ENCODE measurements at places on chromosomes 11 and 22.

DNA sequence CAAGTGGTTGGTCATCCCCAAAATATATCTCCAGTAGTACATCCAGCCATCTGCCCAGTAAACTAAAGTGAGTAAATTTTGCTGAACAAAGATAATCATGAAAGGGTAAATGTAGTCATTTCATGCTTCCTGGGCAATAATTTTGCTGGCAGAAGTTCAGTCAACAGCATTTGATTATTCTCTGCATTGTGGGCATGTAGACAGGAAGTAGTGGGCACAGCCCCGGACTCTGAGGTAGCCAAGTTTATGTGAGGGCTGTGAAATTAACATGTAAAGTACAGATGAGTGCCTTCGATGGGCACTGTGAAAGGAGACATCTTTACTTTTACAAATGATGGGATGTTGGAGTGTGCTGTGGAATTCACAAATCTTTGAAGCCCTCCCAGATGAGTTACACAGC is 312.2 kb upstream of the MTNR1B start:
- no peak for DNase-seq

- DNase-seq: no peak
These were observed 23.6 kb downstream of the PDGFB start for GRCh38 chr22:39220890-39221850.

DNA sequence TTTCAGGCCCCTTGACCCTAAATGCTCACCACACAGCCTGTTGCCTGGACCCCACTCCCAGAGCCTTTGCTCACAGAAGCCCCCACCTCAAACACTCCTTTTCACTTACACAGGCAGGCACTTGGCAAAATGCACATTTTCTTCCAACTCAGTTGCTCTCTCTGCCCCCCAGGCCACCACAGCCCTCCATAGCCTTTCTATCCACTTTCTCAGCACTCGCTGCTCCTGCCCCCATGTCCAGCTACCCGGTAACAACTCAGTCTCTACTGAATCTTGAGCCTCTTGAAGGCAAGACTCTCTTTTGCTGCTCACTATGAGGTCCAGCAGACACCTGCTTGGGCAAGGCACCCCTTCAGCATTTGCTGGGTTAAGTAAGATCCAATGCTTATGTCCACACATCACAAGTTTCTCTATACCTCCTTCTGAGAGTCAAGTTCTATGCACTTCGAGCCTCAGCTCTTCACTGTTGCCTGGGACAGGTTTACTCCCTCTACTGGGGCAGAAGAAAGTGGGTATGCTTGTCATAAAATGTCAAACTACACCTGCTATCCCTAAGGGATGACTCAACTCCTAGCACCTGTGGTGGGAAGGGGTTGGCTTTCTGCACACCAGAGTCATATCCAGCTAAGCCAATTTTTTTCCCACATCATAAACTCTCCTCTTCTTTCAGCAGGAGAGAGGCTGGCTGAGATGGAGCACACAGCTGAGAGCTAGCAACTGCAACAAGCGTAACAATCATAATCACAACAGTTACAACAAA is 36.9 kb downstream of the MORC2 start:
- no peak for DNase-seq

DNA sequence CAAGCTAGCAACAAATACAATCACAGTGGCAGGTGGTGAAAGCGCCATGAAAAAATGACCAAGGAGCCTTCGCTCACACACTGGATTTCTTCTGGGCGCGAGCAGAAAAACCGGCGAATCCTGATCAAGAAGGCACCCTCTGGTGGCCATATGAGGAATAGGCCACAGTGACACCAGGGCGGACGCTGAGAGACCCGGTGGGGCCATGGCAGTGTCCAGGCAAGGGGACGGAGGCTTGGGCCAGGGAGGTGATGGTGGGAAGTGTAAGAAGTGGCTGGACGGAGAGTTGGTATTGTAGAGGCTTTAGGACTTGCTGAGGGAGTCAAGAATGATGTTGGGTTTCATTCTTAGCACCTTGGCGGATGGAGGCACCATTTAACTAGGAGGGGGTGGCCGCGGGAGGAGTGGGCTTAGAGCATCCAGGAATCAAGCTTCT is 16.9 kb upstream of the RAC2 start:
- DNase-seq: no peak

- no peak for DNase-seq
These were observed 13.7 kb downstream of the ARAP1 start for GRCh38 chr11:72738199-72739141.

DNA sequence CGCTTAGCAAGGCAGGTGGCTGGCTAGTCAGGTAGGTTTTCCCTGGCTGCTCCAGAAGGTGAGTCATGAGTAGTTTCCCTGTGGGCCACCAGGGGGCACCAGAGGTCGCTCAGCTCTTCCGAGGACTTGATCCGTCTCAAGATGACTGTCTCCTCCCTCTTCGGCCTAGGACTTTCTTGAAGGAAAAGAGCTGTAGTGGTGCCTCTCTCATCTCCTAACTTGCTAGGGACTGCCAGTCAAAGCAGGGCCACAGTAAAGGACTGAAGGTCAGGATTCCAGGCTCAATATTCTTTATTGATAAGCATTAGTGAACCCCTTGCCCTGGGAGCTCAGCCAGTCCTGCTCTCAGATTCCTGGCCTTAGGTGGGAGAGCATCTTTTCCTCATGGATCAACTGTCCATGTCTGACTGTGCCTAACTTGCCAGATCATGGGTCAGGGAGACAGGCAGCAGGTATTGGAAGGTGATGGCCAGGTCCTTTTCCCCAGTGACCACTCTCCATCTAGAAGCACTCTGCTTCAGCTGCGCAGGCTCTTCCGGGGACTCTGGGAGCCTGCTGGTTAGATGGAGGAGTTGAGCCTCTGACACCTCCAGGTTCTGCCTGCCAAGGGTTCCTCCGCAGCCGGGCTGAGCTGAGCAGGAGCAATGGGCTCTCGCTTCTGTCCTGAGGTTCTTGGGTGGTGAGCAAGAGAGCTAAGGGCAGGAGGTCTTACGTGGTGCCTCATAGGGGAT is 1.9 kb downstream of the POLD4 start:
- DNase-seq: no peak

GRCh38 chr11:130122141-130122575 is 37.4 kb upstream of the ST14 start:
- no peak for DNase-seq

GRCh38 chr11:3126207-3126865 is 38.8 kb downstream of the OSBPL5 start:
- no peak for DNase-seq

DNA sequence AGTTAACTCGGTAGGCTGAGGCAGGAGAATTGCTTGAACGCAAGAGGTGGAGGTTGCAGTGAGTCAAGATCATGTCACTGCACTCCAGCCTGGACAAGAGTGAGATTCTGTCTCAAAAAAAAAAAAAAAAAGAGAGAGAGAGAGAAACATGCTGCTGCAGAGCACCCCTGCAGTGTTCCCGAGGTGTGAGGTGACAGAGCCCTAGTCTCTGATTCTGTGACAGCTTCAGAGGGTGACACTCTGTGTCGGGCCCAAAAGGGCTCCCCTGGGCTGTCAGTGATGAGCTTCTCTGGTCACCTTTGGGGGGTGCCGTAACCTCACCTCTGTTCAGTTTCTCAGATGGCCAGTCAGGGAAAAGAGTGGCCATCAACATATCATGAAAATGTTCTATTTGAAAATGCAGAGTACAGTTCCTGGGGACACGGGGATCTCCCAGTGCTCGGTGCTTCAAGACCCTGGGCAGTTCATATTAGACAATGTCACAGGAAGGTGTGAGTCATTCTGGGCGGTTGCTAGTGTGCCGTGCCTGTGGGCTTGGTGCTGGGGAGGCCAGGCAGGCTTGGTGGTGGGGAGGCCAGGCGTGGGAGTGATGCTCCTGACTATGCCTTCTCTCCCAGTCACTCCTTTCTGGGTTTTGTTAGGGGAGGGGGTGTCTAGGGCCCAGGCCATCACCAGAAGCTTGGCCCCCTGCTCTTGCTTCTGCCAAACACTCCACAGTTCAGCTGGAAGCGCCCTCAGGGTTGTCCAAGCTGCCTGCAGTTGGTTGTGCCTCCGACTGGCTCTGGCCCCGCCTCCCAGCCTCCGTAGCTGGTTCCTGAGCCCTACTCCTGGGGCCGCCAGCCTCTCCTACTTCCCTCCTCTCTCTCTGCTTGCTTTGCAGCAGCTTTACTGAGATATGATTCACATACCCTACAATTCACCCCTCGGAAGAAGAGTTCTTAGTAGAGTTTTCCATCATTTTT is 52.5 kb upstream of the CLDN5 start:
- DNase-seq: peak; percentile 75

GRCh38 chr11:60318726-60319125 is 8.3 kb upstream of the MS4A6E start:
- DNase-seq: no peak

GRCh38 chr11:1866226-1866625 is 13.3 kb downstream of the LSP1 start:
- no peak for DNase-seq

DNA sequence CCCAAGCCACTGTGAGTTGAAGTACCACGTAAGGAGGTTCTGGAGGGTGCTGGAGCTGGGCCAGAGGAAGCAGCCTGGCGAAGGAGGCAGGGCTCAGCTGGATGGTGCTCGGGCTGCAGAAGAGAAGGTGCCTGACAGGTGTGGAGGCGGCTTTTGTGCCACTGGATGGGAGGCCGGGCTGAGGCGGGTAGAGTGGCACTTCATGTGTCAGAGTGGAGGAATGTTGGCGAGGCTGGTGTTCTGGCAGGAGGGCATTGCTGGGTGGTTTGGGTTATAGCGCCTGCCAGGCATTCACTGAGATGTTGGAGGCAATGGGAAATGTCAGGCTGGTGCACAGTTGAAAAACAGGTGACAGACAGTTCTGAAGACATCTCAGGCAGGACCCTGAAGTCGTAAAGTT is 24.2 kb downstream of the UBE2L3 start:
- DNase-seq: no peak

- no peak for DNase-seq
These were observed 11.5 kb downstream of the KCNC1 start for GRCh38 chr11:17746096-17746495.

- no peak for DNase-seq
These were observed 37.6 kb downstream of the LIF start for GRCh38 chr22:30208631-30209603.

GRCh38 chr22:17366830-17367229 is 2.4 kb upstream of the CECR2 start:
- no peak for DNase-seq

DNA sequence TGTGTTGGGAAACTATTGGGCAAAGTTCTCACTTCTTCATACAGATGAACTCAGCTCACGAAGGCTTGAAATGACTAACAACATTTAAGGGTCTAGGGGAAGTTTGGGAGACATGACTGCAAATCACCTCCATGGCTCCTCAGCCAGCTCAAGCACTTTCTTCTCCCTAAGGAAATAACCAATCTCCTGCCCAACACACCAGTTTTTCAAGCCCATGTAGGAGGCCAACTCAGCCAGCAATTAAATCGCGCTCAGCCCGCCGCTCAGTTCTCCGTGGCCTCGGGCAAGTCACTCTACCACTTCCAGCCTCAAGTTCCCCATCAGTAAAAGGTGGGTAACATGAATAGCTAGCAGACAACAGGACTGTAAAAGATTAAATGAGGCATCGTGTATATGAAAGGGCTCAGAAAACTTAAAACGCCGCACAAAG is 796 bp downstream of the POLDIP3 start:
- DNase-seq: peak; percentile 37

- DNase-seq: no peak
These were observed at the start of gene SGSM1 for GRCh38 chr22:24805790-24806662. TSS of gene SGSM1 (plus strand) at chr22:24806211. CDS start at chr22:24806326, 115 bp downstream.

DNA sequence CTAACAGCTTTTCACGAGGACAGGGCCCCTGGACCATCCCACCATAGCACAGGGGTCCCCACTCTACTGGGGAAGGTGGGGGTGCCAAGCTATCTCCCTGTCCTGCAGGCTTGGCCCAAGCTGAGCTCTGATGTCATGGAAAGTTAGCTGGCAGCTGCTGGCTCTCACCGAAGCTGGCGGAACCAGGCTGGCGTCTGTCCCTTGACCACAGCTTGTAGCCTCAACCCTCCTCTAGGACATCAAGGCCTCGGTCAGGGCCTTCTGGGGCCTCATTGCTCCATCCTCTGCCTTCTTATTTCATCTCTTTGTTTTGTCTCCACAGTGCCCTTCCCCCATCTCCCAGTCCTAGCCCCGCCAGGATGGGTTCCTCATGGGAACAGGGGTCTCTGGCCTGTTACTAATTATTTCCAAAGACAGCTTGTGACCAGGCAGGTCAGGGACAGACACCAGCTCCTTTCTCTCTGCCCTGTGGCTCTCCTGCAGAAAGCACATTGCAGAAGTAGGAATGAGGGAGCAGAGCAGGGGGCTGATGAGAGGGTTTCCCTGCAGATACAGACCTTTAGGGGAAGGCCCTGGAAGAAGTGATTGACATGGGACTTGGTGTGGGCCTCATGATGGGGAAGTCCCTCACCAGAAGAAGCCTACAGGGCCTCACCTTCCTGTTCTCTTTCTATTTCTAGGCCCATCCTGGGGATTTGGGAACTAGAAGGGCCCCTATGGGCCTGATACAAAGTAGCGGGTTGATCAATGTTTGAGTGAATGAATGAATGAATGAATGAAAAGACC is 97.5 kb upstream of the ALX4 start:
- DNase-seq: no peak

- no peak for DNase-seq
These were observed 4.1 kb upstream of the CD82 start for GRCh38 chr11:44561275-44561805.

DNA sequence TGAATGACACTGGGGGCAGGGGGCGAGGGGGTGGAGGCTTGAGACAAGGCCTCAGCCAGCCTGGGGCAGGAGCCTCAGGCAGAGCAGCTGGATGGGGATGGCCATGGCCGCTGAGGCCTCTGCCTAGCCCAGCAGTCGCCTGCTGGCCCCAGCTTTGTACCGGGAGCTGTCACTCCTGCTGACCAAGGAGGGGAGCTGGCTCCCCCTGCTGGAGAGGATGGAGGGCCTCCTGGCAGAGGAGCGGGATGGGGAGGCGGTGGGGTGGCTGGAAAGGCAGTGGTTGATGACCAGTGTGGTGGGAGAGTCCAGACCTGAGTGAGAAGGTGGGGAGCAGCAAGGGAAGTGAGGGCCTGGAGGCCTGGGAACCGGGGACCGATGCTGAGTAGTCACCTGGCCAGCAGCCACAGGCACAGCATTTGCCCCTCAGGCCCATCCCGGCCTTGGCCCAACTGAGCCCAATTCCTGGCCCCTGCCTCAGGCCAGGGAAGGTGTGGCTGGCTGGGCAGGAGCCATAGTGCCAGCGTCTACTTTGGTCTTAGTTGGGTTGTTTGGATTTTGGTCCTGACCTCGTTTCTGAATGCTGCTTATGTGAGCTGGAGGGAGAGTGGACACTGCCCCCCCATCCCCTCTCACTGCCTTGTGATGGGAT is 6.0 kb upstream of the SUSD2 start:
- no peak for DNase-seq

- DNase-seq: no peak
These were observed 27.9 kb upstream of the SMPD1 start for GRCh38 chr11:6362185-6362872.

DNA sequence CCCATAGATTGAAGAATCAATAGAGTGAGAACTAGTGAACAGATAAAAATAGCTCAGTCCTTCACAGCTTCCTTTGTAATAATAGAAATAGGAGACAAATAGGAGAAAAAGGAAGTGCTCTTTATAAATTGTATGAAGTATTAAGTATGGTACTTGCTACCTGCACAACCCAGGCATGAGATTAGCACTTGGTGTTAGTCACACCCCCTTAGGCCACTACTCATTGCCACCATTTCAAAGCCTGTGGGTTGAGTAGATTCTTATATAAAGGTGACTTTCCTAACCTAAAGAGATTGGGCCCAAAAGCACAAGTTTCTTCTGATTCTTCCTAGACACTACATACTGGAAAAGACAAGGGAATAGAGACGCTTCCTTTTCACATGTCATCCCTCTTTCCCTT is 37.7 kb upstream of the ADORA2A start:
- no peak for DNase-seq

- no peak for DNase-seq
These were observed 667 bp downstream of the CD81 start for GRCh38 chr11:2377511-2378443.

- DNase-seq: no peak
These were observed 935 bp upstream of the RCOR2 start for GRCh38 chr11:63917692-63918506.

Measured in SIG-M5 (cell line).